DMS 273 treated with DMSO at 0.1 percent for 48 hours (cell line): ENCODE measurements at places on chromosomes 2 and 18.
A peak's percentile ranks its signal among the peaks of the same experiment; 100 is the strongest.

DNA sequence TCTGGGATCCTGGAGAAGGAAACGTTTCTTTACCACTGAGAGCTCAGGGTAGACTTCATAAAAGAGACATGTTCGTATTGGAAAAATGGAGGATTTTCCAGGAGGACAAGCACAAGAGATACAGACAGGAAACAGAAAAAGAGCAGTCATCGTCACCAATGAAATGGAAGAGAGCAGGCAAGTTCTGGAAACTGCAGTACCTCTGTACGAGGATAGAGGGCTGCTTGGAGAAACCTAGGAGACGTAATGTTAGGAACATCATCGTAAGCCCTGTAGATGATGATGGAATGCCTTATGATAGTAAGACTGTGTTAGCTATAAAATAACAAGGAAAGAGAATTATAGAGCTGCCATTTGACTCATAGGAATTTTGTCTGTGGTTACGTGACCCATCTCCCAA lies 121.1 kb upstream of the KLHL14 start:
- DNase-seq = no peak

DNA sequence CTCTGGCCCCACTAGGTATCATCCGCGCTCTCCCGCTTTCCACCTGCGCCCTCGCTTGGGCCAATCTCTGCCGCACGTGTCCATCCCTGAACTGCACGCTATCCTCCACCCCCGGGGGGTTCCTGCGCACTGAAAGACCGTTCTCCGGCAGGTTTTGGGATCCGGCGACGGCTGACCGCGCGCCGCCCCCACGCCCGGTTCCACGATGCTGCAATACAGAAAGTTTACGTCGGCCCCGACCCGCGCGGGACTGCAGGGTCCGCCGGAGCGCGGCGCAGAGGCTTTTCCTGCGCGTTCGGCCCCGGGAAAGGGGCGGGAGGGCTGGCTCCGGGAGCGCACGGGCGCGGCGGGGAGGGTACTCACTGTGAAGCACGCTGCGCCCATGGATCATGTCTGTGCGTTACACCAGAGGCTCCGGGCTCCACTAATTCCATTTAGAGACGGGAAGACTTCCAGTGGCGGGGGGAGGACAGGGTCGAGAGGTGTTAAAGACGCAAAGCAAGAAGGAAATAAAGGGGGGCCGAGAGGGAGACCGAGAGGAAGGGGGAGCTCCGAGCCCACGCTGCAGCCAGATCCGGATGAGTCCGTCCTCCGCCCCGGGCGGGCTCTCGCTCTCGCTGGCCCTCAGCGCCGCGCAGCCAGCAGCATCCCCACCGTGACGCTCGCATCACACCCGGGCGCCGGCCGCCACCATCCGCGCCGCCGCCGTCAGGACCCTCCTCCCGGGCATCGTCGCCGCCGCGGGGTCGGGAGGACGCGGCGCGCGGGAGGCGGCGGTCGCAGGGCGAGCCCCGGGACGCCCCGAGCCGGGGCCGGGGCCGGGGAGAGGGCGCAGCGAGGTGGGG lies 664 bp downstream of the NETO1 start:
- peak; percentile 35 for DNase-seq

DNA sequence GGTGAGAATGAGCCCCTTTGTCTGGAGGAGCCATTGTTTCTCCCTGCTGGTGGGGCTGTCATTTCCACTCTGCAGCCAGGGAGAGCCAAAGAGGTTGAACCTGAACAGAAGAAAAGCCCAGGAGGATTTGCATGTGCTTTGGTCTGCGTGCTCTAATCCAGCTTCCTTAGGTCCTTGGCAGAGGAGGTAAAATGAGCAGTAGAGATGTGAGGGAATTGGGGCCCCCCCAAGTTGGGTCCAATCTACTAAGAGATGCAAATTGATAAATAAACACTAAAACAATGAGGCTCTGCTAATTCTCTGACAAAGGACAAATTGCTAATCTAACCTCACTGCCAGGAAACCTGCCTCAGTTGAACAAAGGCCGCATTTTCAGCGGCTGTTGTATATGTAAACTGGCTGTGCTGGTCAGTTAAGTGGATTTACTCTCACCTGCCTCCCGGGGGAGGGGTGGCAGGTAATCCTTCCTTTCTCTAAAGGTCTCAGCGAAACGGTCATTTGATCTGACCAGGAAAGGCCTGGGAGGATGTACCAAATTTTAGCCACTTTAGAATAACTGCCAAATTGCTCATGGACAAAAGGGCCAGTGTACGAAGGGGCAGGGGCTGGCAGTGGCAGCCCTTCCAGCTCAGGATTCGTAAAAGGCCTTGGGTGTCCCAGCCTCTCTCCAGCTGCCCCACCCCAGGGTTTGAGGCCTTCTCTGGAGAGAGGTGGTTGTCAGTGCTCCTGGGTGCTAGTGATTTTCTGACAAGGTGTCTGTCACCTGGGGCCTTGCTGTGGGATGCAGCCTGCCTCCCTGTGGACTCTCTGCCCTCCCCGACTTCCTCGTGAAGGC lies 193.6 kb downstream of the MIB1 start:
- DNase-seq = no peak

GRCh38 chr2:128169933-128170709 lies 79.1 kb downstream of the UGGT1 start:
- DNase-seq = no peak

DNA sequence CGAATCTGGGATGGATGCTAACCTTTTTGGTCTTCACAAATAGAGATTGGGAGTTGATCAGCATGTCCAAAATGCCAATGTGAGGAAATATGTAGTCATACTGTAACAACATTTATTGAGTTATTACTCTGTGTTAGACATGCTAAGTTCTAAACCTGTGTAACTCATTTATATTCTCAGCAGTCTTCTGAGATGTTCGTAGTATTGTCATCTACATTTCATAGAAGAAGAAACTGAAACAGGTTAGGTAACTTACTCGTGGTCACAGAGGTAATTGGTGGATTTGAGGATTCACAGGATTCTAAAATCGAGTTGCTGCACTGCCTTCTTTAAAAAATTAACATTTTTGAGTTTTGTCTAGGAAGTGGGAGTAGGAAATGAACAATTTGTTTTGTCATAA lies 162.1 kb downstream of the UBE2E3 start:
- no peak for DNase-seq

DNA sequence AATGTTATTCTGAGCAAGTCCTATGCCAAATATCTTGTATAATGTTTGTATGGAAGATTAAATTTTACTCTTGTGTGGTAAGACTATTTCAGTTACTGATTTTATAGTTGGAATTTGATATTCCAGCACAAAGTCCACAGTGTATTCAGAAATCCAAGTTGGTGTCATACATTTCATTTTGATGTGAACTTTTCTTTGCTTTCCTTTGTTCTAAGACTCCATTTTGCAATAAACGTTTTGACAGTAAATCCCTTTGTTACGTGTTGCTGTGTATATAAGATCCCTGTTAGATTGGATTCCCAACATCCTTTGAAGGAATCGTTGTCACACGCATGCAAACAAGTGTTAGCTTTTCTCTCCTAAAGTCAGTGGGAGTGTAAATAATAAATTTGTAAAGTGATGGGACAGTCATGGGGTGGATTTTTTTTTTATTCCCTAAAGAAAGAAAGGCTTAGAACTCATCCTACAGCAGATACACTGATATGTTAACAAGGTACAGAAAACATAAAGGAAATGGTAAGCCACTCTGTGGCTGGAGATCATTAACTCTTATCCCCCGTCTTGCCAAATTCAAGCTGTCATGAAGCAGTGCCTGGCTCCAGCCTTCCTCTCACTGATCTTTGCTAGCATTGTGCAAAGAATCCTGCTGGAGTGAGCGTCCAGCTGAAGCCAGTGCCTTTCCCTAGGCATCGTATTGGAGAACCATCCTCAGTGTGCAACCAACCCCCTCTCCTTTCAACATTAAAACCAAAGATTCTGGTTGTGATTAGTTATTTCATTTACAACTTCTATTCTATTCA lies 127.6 kb upstream of the CDCA7 start:
- no peak for DNase-seq

GRCh38 chr2:42905341-42906110 lies 113.1 kb upstream of the HAAO start:
- peak; percentile 27 for DNase-seq

GRCh38 chr2:98123286-98123685 lies 36.3 kb downstream of the VWA3B start:
- DNase-seq = no peak
